ENCODE measurements at places on chromosomes 4 and X.

GRCh38 chrX:68894142-68894512 lies 65.3 kb downstream of the EFNB1 start:
- no peak for DNase-seq

- peak; percentile 36 for DNase-seq
These were observed 49.2 kb upstream of the TLR2 start for GRCh38 chr4:153634738-153635353.

GRCh38 chrX:119501511-119502148 lies 33.4 kb downstream of the SLC25A5 start:
- DNase-seq = no peak

DNA sequence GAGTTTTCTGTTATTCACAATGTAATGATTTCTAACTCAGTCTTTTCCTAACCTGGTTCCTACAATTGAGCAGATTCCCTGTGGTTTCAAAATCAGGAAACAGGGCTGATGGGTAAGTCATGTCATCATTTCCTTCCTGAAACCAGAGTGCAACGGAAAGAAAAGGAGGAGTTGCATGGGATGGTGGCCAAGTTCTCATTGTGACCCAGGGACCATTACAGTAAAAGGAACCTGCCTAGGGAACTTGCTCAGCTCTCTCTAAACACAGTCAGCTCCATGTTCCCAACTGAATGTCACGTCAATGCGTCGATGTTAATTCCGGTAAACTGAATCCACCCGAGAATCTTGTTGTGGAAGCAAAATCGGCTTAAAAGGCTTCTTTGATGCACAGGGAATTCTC lies 51.2 kb downstream of the LGI2 start:
- no peak for DNase-seq

DNA sequence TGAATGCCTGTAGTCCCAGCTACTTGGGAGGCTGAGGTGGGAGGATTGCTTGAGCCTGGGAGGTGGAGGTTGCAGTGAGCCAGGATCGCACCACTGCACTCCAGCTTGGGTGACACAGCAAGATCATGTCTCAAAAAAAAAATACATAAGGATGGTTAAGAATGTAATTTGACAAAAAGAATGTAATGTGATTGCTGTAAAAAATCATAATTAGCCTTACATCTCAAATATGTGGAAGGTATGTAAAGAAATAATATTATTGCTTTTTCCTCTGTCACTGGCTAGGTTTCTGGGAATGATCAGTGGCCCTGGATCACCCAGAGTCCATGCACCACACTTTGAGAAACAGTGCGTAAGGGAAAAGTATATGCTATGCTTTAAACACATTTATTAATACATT lies 106.1 kb upstream of the C1GALT1C1 start:
- DNase-seq = no peak

DNA sequence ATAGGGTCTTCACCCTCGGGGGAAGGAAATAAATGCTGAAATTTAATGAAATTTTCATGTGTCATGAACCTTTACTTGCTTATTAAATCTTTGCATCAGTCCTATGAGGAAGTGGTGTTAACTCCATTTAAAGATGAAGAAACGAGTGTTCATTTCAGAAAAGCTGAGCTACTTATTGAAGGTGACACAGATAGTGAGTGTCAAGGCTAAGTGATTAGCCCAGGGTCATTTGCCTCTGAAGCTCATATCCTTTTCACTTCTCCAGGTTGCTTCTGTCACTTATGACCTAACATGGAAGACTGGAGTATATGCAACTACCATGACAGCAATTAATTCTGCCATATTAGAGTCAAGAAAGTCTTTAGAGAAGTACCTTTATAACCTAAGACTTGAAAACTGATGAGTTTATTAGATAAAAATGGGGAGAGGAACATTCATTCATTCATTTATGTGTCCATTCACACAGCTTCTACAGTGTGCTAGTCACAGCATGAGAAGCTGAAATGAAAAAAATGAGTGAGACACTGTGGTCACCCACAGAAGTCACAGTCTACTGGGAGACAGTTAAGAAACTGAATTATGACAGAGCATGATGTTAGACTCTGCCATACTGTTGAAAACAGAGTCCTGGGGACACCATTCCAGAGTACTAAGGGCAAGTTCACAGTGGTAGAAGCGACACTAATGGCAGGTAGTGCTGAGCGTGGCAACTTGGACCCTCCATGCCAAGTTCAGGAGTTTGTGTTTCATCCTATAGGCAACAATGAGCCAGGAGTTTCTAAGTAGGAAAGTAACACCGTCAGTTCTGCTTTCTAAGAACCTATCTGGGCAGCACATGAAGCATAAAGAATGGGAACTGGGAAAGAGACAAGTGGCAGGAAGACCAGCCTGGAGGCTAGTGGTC lies 21.3 kb downstream of the ALPK1 start:
- DNase-seq = no peak

GRCh38 chrX:119156241-119156640 lies 28.6 kb upstream of the KIAA1210 start:
- no peak for DNase-seq

DNA sequence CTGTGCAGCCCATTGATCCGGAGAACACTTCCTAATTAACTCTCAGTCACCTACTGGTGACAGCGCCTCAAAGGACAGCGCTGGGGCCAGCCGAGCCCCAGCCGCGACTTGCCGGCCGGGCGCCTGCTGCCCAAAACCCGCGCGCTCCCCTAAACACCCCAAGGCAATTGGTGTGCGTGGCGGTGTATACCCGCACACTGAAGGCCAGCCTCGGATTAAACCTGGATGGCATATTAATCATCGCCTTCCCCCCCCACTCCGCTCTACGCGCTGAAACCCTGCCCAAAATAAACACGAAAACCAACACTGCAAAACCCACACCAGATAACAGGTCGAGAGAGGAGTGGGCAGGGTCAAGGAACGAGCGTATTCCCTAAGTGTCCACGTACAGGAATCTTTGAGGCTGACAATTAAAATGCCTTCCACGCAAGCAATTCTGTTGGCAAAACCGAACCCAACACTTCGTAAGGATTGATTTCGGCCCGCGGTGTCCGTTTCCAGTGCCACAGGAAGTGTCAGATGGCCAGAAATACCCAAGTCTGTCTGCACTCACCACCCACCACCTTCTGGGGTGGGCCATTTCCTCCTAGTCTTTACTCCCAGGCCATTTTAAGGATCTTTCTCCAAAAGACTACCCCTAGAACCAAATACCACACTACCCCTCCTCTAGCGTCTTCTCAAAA lies 2.7 kb downstream of the BCOR start:
- peak; percentile 24 for DNase-seq

- no peak for DNase-seq
These were observed 31.1 kb downstream of the CEP44 start for GRCh38 chr4:174314770-174315169.

GRCh38 chrX:132741689-132742088 lies 216.7 kb downstream of the HS6ST2 start:
- no peak for DNase-seq

GRCh38 chr4:161952382-161952781 lies 211.4 kb downstream of the FSTL5 start:
- no peak for DNase-seq

DNA sequence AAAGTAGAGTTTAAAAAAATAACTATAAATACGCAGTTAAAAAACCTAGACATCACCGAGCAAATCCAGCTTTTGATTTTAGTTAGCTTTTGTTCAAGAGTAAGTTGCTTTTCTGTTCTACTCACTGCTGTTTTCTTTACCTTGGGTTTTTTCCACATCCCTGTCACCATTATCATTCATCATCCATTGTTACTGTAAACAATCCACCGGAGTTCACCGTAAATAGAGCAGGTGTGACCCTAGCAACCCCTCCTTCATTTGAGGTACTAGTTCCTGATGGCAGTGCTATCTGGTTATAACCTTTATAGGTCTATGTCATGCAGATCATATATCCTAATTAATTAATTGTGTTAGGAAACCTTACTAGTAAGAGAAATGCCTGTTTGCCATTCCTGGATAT lies 43.0 kb upstream of the TEX13D start:
- DNase-seq = no peak

DNA sequence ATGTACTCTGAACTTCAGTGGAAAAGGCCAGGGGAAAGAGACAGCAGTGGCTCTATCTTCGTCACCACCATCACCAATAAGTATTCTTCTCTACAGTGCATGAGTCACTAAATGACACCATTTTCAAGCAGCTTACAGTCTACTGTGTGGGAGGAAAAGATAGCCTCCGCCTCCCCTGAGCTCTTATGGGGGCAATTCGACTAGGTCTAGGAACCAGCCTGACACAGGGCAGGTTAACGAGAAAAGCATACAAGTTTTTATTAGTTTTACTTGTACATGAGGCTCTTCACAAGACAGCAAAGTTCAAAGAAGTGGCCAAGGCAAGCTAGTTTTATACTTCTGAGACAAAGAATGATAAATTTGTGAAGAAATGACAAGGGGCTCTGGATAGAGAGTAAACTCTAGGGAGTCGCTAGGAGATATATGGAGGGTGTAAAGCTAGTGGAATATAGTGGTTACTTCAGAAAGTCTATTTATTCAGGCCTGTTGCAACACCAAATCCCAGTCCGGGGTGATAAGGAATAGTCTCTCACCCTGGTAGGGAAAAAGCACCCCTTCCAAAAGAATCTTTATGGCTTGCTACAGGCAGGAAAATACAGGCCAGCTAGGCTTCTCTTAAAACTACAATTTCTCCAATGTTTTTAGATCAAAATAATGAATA lies 49.7 kb downstream of the SCD5 start:
- DNase-seq = no peak

- no peak for DNase-seq
These were observed 57.5 kb upstream of the GC start for GRCh38 chr4:71841336-71841735.

- no peak for DNase-seq
These were observed 61.6 kb upstream of the TEX13A start for GRCh38 chrX:105282077-105282476.

GRCh38 chr4:65502131-65502701 lies 168.1 kb downstream of the EPHA5 start:
- no peak for DNase-seq

DNA sequence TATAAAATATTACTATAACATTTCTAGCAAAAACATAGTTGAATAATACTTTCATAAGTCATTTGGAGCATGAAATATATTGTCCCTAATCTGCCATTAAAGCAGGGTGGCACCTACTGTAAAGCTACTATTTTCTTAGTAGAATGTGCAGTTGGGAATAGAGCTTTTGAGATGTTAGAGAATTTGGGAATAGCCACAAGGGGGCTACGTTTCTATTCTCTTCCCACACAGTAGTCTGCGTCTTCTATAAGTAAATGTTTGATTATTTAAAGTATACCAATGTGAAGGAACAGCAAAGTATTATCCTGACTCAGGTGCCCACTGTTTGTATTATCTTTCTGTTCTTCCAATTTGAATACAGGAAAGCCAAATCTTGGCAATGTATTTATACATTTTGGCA lies 323.2 kb upstream of the GIMD1 start:
- no peak for DNase-seq

- no peak for DNase-seq
These were observed 102.1 kb downstream of the AREG start for GRCh38 chr4:74547042-74547441.

DNA sequence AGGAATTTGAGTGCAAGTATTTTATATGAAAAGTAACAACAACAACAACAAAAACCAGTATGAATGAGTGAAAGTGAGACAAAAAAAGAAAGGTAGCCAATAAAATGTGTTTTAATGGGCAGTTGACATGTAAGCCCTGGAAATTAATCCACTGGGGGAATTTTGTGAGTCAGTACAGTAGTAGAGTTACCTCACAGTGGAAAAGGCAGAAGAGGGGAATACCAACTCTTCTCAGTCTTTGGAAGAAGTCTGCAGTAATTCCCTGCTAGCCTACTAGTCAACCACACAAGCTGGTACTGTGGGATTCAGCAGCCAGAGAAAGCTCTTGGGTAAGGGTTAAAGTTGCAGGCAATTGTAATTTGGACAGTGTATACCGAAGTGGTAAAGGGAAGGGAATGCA lies 76.3 kb upstream of the IL15 start:
- no peak for DNase-seq

- DNase-seq = peak; percentile 52
These were observed 393 bp downstream of the SH3KBP1 start for GRCh38 chrX:19886883-19887531.

DNA sequence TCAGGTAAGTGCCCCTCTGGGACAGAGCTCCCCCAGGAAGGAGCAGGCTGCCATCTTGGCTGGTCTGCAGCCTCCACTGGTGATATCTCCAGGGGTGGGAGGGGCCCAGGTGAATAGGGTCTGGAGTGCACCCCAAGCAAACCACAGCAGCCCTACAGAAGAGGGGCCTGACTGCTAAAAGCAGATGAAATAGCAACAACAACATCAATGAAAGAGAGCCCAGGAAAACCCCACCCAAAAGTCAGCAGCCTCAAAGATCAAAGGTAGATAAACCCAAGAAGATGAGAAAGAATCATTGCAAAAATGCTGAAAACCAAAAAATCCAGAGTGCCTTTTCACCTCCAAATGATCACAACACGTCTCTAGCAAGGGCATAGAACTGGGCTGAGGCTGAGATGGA lies 92.5 kb upstream of the PAGE3 start:
- no peak for DNase-seq

Data from erythroblast (primary cell).